ENCODE measurements at places on chromosomes 11 and 22.

DNA sequence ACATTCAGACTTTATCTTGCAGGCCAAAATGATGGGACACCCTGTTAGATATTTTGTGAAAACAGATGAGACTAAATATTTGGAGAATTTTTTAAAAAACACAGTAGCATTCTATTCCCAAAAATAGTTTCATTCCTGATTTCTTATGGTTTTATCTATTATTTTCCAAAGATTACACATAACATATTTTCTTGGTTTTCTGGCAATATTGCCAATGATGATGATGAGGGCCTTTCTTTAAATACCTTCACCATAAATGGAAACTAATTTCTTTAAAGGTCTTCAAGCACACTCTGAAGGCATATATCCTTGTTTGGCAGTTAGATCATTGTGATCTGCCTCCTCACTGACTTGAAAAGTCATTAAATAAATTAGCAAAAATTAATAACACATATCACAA is 522.3 kb upstream of the LUZP2 start:
- DNase-seq, result no peak

DNA sequence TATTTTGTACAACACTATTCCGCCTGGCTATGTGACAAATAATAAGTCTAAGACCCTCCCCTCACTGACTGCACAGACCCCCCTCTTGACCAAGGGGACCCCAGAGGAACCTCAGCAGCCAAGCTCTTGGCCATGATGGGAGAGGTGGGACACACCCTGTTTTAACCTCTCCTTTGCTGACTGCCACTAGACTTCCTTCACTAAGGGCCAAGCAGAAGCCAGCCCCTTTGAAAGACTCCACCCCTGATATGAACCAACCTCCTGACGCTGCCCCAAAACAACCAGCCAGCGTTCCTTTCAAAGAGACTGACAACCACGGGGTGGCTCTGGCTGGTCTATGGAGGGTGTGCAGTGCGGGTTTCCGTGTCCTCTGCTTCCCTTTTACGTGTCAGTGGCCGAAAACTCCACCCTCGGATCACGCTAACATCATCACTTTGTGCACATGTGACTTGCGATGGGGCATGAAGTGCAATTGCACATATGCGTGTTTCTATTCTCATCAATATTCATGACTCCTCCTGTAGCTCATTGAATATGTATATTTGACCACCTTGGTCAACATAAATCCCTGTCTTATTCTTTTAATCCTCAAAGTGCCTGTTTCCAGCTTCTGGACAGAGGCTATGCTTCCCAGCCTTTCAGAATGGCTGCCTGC is 643.9 kb downstream of the TBC1D22A start:
- DNase-seq, result no peak

DNA sequence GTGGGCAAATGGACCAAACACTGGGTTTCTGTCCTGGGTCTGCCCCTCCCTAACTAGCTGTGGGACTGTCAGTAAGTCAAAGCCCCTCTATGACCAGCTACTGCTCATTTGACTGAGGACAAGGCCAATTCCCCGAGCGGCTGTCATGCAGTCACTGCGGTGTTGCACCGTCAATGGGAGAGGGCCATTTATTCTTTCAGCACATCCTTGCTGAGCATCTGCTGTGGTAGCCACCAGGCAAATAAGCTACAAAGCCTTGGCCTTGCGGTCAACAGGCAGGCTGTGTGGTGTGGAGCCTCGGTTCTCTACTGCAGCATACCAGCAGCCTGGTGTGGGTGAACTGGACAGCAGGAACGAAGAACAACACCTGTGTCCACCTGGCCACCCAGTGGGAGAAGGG is 25.8 kb upstream of the SERPIND1 start:
- DNase-seq, result no peak

- no peak for DNase-seq
Measured at GRCh38 chr22:21443057-21443734, 24.0 kb upstream of the TMEM191C start.

GRCh38 chr11:113474362-113475159 is 637 bp downstream of the DRD2 start:
- peak; percentile 76 for DNase-seq
